ENCODE measurements at places on chromosomes 16 and 17.

DNA sequence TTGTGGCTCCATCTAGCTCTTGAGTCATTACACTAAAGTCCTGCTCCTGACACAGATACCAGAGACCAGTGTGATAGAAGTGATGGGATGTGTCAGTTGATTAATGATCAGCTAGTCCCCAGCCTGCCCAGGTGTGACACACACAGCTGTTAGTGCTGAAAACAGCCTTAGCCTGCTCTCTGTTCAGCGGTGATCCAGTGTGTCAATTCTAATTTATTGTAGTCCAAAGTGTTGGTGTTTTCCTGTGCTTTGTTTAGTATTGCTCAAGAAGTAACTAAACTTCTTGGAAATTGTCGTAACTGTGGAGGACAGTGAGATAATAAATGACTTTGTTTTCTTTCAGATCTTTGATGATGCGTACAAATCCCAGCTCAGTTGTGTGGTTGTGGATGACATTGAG, 92.3 kb downstream of the WNT3 start:
- DNase-seq: no peak

DNA sequence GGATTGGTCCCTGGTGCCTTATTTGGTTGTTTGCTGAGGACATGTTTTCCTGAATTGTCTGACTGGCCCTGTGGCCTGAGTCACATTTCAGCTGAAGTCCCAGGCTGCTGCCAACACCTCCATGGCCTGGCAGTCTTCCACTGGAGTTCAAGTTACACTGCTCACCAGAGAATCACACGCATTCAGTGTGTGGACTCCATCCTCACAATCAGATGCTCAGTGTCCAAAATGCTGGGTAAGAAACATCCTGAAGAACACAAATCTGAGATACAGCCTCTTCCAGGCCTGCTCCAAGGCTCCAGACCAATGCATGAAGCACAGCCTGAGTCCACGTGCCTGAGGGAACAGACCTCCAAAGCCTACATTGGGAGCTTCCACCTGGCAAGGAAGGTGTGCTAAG, 19.2 kb downstream of the CD300LB start:
- DNase-seq: no peak

DNA sequence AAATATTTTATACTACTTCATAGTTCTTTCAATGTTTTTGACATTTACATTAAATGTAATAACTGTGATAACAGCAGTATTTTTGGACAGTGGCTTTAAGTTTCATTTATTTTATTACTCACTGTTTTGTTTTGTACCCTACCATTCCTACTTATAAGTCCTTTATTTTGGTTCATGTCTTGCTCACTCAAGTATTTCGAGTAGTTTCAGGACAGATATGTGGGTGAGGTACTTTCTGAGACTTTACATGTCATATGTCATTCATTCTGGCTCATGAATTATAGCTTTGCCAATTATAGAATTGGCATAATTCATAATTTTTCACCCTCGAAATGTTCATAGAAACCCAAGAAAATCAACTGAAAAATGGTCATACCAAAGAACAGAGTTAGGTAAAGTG, 44.4 kb downstream of the PIK3R5 start:
- DNase-seq: no peak

GRCh38 chr16:50402298-50402895, 33.6 kb upstream of the BRD7 start:
- DNase-seq: no peak

- DNase-seq: no peak
Observed at GRCh38 chr16:55044201-55044975, 113.7 kb downstream of the IRX5 start.
